Left lung (tissue), 14 donors: ENCODE measurements at places on chromosomes 6 and 20. TPM values are rescaled to one million over a fixed set of nuclear protein-coding genes. Genes with fewer than 3 reads are reported as not detected.

GRCh38 chr20:57940868-57941522 lies 231.2 kb upstream of the PMEPA1 start:
- DNase-seq, result no peak
- no peaks in the 10 kb centered on the region for H3K36me3 ChIP-seq
- no peak overlapping the region for H3K27ac ChIP-seq
- no peak overlapping the region for H3K4me3 ChIP-seq

DNA sequence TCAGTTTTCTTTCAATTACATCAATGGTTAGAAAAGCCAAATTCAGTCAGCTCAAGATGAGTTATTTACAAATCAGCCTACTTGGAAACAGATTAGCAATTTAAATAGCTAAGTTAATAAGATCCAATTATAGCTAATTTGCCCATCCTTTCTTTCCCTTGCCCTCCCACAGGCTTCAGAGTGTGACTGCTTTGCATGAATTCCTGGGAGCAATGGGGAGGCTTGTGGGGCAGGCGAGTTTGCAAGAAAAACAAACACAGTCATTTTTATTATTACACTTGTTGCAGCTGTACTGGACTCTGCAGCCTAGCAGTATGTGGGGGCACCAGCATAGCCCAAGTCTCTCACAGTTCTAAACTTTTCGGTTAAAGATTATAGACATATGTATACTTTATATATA lies 219.0 kb downstream of the NKAIN2 start:
- DNase-seq, result no peak
- H3K27ac ChIP-seq, result no peak overlapping the region
- no peak overlapping the region for H3K4me3 ChIP-seq

GRCh38 chr20:9388160-9388812 lies 126.1 kb upstream of the LAMP5 start:
- no peak overlapping the region for H3K4me3 ChIP-seq
- no peaks in the 10 kb centered on the region for H3K36me3 ChIP-seq
- H3K27me3 ChIP-seq, result no peaks in the 10 kb centered on the region
- H3K27ac ChIP-seq, result no peak overlapping the region
- H3K4me1 ChIP-seq, result no peaks in the 10 kb centered on the region
- no peak for DNase-seq

DNA sequence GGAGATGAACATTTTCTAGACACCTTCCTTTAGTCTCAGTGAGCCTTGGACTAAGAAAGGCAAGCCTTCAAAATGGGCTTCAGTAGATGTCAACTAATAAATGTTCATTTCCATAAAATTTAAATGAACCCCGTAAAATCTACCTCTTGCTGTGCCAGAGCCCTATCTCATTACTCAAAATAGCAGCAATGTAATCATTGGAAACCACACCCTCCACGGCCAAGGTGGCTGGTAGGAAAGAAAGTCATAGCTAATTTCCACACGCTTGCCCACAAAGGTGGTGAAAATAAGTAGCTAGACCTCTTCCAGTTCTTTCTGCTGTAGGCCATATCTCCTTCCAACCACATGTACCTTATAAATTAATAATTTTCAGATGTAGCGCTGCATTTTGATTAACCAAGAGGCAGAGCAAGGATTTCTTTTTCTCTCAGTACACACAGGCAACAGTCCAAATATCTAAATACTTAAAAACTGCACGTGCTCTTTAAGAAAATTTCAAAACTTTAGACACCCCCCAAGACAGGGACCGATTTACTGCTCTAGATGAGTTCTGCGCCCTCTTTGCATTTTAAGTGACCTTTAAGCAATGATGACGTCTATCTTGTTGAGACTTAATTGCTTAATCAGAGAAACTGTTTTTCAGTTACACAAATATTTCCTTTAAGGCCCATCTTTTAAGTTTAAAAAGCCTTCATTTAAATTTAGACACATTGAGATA lies 290.8 kb downstream of the ZNF217 start:
- no peaks in the 10 kb centered on the region for H3K27me3 ChIP-seq
- no peak overlapping the region for H3K27ac ChIP-seq
- no peaks in the 10 kb centered on the region for H3K36me3 ChIP-seq
- H3K4me1 ChIP-seq, result no peaks in the 10 kb centered on the region
- H3K4me3 ChIP-seq, result no peak overlapping the region

- no peak overlapping the region for H3K27ac ChIP-seq
- H3K27me3 ChIP-seq, result no peaks in the 10 kb centered on the region
- no peak for DNase-seq
- H3K4me1 ChIP-seq, result no peaks in the 10 kb centered on the region
Observed at GRCh38 chr20:1848373-1848772, 46.8 kb upstream of the SIRPA start.

- H3K4me1 ChIP-seq, result no peaks in the 10 kb centered on the region
- no peak for DNase-seq
- no peaks in the 10 kb centered on the region for H3K36me3 ChIP-seq
- H3K27me3 ChIP-seq, result no peaks in the 10 kb centered on the region
- no peak overlapping the region for H3K4me3 ChIP-seq
- H3K27ac ChIP-seq, result no peak overlapping the region
Observed at GRCh38 chr20:10758446-10758845, 84.6 kb upstream of the JAG1 start.

DNA sequence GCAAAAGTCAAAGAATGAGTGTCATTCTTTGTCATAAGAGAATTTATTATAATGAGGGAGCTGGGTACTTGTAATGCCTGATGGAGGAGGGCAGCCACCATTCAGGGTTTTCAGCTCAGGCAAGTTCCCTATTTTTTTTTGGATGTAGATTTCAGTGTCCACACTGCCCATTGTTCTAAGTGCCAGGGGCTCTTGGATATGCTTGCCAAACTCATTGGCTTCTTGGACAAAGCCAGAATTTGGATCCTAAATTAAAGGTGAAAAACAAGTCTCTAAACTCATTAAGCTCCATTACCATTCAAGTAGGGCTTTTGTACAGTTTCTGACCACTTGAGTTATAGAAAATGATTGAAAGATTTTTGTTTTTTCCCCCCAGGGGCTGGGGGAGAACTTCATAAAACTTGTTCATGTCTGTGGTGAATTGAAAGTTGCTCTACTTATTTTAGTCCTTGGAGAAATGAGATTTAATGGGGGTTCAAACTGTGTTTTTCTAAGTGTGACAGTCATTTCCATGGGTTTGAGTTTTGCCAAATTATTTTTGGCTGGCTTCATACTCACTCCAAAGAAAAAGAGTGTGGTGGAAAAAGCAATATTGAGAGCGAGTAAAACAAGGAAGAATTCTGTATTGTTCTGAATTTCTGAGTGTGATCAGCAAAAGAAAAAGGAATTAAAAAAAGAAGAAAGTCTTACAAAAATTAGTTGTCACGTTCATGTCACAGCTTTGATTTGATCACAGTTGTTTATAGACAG lies 46.0 kb downstream of the TIAM2 start:
- H3K27me3 ChIP-seq, result no peaks in the 10 kb centered on the region
- peaks cover 4% of the 10 kb centered on the region for H3K4me1 ChIP-seq
- H3K4me3 ChIP-seq, result no peak overlapping the region

GRCh38 chr6:136252441-136252840 lies 2.3 kb upstream of the MTFR2 start:
- H3K4me1 ChIP-seq, result no peaks in the 10 kb centered on the region
- H3K36me3 ChIP-seq, result peaks cover 16% of the 10 kb centered on the region
- no peak overlapping the region for H3K4me3 ChIP-seq
- H3K27me3 ChIP-seq, result no peaks in the 10 kb centered on the region

DNA sequence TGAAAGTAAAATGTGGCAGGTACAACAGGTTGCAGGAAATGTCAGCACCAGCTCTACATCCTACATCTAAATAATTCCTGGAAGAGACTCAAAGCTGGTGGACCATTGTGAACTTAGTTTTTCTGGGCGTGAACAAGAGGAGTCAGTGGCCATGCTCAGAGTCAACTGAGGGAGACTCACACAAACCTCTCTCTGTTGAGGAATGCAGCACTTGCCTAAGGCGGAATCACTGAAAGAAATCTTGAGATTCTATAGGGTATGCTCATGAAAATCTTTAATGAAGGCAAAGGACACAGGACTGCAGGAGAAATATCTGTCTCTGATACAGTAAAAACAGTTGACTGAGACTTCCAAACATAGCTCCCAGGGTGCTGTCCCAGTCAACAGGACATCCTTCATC lies 22.5 kb downstream of the SLC17A4 start:
- DNase-seq, result no peak
- H3K4me3 ChIP-seq, result no peak overlapping the region

- no peak overlapping the region for H3K4me3 ChIP-seq
- no peaks in the 10 kb centered on the region for H3K36me3 ChIP-seq
- no peaks in the 10 kb centered on the region for H3K27me3 ChIP-seq
- DNase-seq, result no peak
- no peak overlapping the region for H3K27ac ChIP-seq
Observed at GRCh38 chr6:71211799-71212198, 76.8 kb upstream of the OGFRL1 start.

DNA sequence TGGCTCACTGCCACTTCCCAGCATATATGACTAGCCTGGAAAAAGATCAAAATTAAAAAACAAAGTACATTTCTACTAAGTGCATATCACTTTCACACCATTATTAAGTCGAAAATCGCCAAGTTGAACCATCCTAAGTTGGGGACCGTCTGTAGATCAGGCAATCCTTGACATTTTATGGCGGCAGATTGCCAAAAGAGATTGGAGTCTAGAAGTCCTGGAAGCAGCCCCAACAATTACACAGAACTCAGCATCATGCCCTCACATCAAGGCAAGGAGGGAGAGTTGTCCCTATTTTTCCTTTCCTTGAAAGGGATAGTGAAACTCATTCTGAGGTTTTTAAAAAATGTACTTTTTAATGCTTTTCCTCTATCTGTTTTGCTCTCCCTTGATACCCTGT lies 30.7 kb downstream of the SLC22A3 start:
- H3K4me3 ChIP-seq, result no peak overlapping the region
- H3K36me3 ChIP-seq, result no peaks in the 10 kb centered on the region
- no peak for DNase-seq
- H3K4me1 ChIP-seq, result no peaks in the 10 kb centered on the region
- H3K27me3 ChIP-seq, result no peaks in the 10 kb centered on the region

Gene TCF15
- 2.4 TPM for polyA plus RNA-seq

Gene KCNK5
- 26.2 TPM for polyA plus RNA-seq

Gene LRRN4
- polyA plus RNA-seq, result 0.31 TPM

Gene EXOC2
- polyA plus RNA-seq, result 29.8 TPM

Gene RBPJL
- not detected for polyA plus RNA-seq
